Activated naive CD8-positive, alpha-beta T cell treated with anti-CD3 and anti-CD28 coated beads for 36 hours (primary cell): ENCODE measurements at places on chromosomes 3 and 15. TPM values are rescaled to one million over a fixed set of nuclear protein-coding genes. Genes with fewer than 3 reads are reported as not detected.

DNA sequence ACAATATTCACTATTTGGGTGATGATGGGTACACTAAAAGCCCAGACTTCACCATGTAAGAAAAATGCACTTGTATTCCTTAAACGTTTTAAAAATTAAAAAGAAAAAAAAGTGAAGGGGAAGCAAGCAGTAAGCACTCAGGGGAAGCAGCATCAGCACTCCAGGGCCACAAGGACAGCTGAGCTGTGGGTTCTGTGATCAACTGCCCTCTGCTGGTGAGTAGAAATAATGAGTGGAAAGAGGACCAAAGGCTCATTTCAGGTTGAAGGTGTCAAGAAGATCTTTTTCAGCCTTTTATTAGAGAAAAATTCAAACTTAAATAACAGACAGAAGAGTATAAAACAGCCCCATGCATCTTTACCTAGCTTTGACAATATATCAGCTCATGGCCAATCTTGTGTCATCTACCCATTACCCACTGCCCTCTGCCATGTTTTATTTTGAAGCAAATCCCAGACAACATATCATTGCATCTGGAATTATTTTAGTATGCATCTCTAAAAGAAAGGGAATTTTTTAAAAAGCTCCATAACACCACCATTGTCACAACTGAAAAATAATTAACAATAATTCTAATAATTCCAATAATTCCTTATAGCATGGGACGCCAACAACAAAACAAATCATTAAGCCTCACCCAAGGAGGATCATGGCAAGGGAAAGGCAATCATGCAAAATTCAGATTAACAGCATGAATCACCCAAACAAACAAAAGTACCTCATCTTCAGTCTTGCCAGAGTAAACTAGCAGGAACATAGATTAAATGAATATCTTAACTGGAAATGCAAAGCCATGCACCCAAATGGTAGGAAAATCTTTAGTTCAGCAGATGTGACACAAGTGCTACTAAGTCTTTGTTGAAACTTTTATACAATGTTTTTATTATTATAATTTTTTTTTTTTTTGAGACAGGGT is 42.5 kb downstream of the TAMM41 start:
- DNase-seq: peak; percentile 21

Gene MESP2
- total RNA-seq: not detected

- DNase-seq: no peak
Measured at GRCh38 chr3:37291275-37291700, 116.9 kb upstream of the LRRFIP2 start.

- DNase-seq: no peak
Measured at GRCh38 chr3:76551739-76552138, 488.2 kb upstream of the ROBO2 start.

GRCh38 chr3:193129607-193130006 is 111.4 kb upstream of the PLAAT1 start:
- no peak for DNase-seq

DNA sequence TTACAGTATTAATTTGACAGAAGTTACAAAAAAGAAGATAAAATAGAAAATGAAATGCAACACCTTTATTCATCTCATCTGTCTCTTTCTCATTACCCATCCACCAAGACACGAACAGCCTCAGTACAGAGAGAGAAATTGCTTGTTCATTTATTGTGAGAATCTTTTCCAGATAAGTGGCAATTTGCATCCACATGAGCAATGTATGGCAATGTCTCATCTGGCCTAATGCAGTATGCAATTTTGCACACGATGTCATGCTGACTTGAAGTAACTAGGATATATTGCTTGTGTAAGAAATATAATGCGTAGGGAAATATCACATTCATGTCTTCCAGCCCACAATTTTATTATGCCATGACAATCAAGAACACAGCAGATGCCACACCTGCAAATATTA is 866.9 kb downstream of the ROBO1 start:
- DNase-seq: no peak

Gene MAGI1
- 0.16 TPM for total RNA-seq

- DNase-seq: no peak
Measured at GRCh38 chr3:61466357-61466756, 95.0 kb upstream of the PTPRG start.

Gene EHHADH
- total RNA-seq: 6.1 TPM
